Activated CD8-positive, alpha-beta memory T cell treated with anti-CD3 and anti-CD28 coated beads for 4 hours (primary cell): ENCODE measurements at places on chromosomes 6 and 20.

DNA sequence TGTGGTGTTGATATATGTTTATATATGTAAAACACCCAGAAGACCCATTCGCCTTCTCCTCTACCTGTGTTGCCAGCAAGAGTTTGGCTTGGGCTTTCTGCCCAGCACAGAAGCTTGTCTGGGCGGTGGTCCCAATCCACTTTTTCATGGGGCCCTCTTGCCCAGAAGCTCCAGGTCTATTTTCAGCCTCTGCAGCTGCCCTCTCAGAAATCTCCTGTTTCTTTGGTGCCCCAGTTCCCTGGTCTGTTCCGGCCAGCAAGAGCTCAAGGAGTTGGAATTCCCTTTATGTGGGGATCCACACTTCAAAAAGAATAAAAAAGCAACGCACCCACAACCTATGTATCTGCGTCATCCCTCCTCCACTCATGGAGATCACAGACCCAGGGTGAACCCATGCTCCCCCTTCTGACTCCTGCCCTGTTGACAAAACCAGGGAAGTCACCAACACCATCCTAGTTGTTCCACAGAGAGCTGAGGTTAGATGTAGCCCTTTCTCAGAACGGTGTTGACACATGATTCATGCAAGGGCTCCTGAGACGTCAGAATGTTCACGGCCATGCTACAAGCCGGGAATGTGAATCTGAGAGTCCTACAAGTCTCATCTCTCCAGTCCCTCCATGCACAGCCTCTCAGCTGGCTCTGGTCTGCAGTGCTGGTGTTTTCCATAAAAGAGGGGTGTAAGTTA, 156.8 kb upstream of the RIN2 start:
- no peak for DNase-seq

DNA sequence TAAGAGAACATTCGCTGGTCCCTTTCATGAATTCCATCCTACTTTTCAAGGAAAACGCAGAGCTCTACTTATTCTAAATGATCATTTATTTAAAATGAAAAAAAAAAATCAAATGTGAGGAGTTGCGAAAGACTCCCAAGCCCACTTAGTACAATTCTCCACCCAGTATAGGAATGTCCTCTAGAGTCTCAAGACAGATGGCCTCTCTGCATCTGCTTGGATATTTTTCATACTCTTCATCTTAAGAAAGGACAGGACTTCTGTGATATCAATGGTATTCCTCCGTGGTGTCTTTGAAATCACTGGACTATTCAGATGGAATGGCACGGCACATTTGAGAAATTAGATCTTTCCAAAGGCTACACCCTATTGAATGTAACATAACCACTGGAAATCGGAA, 107.1 kb downstream of the PTPRK start:
- no peak for DNase-seq

DNA sequence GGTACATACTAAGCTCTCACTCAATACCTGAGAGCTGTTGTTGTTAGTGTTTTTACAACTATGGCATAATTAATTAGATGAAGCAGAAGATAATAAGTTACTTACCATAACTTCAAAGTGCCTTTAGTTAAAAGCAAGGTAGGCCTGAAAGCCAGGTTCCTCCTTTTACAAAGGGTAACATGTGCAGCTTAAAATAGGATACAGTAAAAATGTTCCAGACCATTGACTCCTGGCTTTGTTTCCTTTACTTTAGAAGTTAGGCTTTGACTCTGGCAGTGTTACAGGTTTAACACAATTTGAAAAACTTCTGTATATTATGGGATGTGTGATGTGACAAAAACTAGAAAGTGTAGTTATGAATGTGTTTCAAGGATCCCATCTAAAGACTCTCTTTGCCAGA, 522.5 kb downstream of the EPM2A start:
- DNase-seq: no peak

DNA sequence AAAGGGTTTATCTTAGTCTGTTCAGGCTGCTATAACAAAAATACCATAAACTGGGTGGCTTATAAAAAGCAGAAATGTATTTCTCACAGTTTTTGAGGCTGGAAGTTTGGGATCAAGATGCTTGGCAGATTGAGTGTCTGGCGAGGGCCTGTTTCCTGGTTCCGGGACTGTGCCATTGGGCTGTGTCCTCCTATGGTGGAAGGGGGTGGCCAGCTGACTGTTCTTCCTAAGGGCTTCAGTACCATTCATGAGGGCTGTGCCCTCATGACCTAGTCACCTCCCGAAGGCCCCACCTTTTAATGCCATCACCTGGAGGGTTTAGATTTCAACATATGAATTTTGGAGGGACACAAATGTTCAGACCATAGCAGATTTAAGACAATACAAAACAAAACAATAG, 91.2 kb downstream of the ARID1B start:
- no peak for DNase-seq

- no peak for DNase-seq
These were observed 13.8 kb upstream of the TIAM2 start for GRCh38 chr6:154981079-154981870.

GRCh38 chr6:80610846-80611245, 504.4 kb downstream of the BCKDHB start:
- no peak for DNase-seq

- no peak for DNase-seq
These were observed 64.2 kb upstream of the CCN6 start for GRCh38 chr6:111989743-111990142.

DNA sequence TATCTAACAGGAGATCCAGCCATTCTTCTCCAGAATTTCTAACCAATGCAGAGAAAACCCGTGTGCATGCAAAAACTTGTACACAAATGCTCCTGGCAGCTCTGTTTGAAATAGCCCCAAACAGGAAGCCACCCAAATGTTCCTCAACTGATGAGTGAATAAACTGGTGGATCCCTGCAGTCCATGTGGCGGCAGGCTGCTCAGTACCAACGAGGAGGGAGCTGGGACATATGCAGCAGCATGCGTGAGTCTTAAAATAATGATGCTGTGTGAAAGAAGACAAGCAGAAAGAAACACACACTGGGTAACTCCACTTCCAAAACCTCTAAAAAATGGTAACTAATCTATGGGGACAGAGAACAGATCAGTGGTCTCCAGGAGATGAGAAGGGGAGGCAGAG, 542.1 kb upstream of the AGPAT4 start:
- no peak for DNase-seq

GRCh38 chr20:43543138-43543537, 15.7 kb upstream of the SGK2 start:
- DNase-seq: no peak

- no peak for DNase-seq
These were observed 1.3 kb downstream of the EPPIN start for GRCh38 chr20:45545754-45546453.

GRCh38 chr6:142898927-142899895, 45.8 kb downstream of the HIVEP2 start:
- no peak for DNase-seq

DNA sequence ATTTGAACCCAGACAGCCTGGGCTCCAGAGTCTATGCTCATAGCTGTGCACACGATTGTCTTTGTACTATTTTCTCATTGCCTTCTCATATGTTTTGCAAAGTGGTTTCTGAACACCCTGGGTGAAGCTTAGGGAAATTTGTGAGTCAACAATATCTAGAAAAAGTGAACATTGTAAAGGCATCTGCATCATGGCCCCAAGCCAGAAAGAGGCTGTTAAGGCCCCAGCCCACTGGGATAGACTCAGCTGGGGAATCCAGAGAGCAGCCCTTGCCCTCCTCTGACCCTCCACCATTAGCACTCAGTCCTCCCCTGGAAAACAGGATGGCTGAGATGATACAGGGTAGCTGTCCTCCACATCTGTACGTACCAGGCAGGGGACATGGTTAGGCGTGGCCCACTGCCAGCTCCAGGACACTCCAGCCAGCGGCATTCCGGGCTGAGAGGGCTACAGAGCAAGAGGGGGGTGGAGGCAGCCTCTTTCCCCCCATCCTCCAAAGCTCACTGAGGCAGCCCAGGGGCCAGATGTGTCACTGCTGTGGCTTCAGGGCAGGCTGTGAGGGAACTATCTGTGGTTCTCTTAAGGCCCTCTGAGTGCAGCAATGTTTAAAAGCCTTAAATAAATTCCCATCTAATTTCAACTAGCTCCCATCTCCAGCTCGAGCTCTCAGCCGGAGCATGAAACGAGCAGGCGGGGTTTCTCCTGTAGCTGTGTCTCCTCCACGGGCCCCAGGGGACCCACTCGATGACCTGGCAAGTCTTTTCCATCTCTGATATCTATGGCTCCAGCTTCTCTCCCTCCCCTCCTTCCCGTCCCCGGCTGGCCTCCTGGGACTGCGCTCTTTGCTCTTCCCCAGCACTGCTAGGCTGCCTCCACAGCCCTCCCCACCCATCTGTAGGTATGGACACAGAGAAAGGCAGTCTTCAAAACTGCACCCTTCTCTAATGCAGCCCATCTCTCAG, 209.4 kb upstream of the LRFN2 start:
- DNase-seq: no peak

GRCh38 chr20:48737434-48738093, 90.2 kb downstream of the PREX1 start:
- no peak for DNase-seq

DNA sequence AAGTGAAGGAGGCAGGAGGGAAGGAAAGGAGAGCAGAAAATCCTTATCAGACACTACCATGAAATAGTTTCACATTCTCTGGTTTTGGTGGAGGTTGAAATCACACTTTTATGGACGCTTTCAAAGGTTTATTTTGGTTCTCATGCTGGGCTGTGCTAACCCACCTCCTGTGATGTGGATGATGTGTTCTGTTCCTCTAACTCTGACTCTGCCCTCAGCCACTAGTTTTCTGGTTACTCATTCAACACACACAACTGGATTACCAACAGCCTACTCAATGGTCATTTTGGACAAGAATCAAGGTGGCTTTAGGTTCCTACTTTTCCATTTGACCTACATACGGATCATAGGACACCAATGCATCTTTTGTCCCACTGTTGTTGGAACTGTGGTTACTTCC, 522.1 kb upstream of the BTBD3 start:
- no peak for DNase-seq

- no peak for DNase-seq
These were observed 82.0 kb upstream of the B3GAT2 start for GRCh38 chr6:71038711-71039344.

DNA sequence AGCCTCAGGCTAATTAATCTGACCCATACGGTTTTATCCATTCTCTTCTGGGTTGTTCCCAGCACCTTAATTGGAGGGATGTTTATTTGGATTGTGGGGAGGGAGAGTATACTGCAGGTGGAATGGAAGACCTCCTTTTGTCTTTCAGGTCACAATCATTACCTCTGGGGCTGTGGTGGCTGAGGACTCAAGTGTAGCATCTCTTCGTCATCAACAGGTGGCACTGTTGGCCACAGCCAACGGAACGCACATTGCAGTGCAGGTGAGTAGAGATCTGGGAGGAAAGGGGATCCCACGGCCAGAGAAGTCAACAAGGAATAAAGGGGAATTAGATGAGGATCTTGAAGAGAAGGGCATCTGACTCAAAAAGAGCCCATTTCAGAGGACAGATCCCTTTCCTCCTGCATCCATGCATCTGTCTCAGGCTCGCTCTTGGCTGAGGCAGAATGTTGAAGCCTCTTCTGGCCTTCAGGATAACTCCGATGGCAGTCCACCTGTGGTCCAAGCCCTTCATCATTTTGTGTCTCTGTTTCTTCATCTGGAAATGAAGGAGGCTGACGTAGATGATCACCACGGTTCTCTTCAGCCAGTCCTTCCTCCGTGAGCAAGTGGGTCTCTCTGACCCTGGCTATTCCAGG, 3.2 kb upstream of the DEF6 start:
- DNase-seq: no peak

DNA sequence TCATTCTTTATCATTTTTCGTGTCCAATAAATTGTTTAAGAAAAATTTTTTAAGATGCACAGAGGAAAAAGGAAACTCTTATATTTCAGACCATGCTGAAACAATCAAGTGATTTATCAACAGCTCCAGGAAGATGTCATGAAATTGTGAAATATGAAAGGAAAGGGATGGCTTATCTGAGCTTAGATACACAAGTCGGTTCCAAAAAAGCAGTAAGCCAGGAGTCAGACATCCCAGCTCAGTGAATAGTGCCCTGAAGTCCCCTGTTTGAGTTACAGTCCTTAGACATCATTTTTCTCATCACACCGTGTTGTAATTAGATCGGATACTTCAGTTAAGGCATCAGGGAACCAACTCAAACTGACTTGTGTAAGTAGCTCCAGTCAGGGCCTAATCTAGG, 91.0 kb upstream of the SSTR4 start:
- no peak for DNase-seq

DNA sequence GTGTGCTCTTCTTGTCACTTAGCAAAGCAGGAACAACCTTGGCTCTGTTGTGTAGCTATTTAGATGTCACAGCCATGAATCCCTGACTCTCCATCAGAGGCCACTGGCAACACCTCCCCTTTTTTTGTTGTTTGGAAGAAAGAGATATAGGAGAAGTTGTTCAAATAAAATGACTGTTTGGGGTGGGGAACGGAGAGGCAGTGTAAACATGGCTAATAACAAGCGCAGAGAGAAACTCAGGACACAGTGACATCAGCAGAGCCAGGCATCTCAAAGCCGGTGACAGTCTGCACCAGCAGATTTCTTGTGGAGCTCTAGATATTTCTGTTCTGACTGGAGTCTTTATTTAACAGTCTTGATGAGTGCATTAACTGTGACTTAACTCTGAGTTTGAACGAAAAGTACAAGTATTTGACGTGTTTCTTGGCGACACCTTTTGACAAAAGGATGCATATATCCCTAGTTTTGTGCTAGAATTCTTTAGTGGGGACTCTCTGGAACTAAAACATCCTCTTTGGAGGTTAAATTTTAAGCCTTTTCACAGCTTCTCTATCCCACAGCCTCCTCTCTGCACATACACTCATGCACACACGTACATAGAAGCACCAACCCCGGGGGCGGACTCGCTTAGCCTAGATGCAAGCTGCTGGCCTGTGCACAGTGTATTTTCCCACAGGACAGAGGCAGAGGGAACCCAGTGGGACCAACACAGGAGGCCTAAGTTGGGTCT, 53.8 kb downstream of the ADAT2 start:
- DNase-seq: no peak

- no peak for DNase-seq
These were observed 29.4 kb downstream of the RNF8 start for GRCh38 chr6:37382994-37383765.

GRCh38 chr6:138403801-138404665, at the start of gene HEBP2:
Gene HEBP2 (plus strand): TSS chr6:138404223. CDS start chr6:138404496, 273 bp downstream.
- DNase-seq: peak; percentile 87

- DNase-seq: no peak
These were observed 136.7 kb upstream of the EXOC2 start for GRCh38 chr6:829656-830055.
